ENCODE measurements at places on chromosomes 13 and 19.
A peak's percentile ranks its signal among the peaks of the same experiment; 100 is the strongest.

DNA sequence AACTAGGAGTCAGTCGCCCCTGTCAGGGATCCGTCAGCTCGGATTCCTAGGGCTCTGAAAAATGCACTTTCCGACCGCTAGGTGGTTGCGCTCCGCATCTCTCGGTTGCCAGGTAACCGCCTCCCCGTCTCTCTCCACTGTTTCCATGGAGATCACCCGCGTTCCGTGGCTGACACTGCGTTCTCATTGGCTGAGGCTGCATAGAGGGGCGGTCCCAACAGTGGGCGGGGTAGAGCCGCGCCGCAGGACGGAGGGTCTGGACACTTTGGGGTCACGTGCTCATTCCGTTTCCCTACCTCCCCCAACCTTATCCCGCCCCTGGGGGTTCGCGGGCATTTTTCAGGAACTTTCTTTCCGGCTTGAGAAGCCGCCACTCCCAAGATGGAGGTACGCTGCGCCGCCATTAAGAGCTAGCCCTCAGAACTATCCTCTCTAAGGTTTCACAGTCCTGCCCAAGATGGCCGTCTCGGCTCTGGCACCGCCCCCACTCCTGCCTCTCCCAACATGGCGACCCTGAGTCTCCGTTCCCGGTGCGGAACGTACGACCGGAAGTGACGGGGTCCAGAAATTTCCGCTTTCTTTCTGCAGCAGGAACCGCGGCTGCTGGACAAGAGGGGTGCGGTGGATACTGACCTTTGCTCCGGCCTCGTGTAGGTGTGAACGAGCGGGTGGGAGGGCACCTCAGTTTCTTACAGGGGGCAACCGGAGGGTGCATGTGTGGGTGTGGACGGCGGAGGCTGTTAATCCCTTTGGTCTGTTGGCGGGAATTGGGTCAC is at the start of the genes ODAD3 and PRKCSH:
ODAD3 (minus strand) TSS at position 65 of the 776 bp plus-strand sequence. CDS start 105 bp downstream, outside the sequence.
PRKCSH (plus strand) TSS at position 579 of the 776 bp plus-strand sequence. CDS start 483 bp downstream, outside the sequence.
- peak; percentile 99 for DNase-seq

- no peak for DNase-seq
Observed at GRCh38 chr13:75774176-75774575, 138.0 kb downstream of the LMO7 start.

DNA sequence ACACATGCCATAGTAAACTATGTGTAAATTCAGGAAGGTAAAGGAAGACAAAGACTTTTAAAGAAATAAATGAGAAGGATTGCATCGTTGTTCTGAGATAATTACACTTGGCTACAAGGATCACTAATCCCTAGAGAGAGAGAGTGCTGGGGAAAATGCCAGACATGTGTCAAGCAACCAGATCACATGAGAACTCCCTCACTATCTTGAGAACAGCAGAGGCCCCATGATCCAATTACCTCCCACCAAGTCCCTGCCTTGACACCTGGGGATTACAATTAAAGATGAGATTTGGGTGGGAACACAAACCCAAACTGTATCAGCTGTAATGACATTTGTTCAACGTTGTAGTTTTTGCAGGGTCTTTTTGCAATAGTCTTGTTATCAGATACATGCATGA is 1600.9 kb upstream of the MIR17HG start:
- DNase-seq = no peak

GRCh38 chr19:48122421-48122820 is 11.8 kb upstream of the PLA2G4C start:
- DNase-seq = no peak

DNA sequence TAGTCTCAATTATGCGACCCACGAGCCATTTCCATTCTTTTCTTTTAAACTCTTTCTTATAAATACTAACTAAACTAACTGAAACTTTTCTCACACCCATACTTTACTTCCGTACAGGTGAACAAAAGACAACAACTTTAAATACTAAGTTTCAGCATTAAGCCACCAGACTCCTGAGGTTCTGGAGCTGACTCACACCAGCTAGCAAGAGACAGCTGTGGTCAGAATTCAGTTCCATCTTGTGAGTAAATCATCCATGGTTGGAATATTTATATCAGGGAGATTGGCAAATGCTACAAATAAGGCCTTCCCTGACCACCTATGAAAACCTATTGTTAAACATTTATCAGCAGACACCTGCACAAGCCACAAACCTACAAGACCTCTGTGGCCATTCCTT is 897.0 kb downstream of the EFNB2 start:
- DNase-seq = no peak

GRCh38 chr13:90632184-90632583 is 715.3 kb upstream of the MIR17HG start:
- no peak for DNase-seq

Data from Right ventricle myocardium superior (tissue), 1 donor.